ENCODE measurements at places on chromosomes 3 and 15. TPM values are rescaled to one million over a fixed set of nuclear protein-coding genes. Genes with fewer than 3 reads are reported as not detected.

CIDEC gene
- total RNA-seq = not detected

MST1R gene
- total RNA-seq = 0.63 TPM

CHST14 gene
- total RNA-seq = 7.5 TPM

SLC22A14 gene
- total RNA-seq = not detected

MRAS gene
- total RNA-seq = 1.6 TPM

CELF6 gene
- 1.9 TPM for total RNA-seq

OR5H2 gene
- total RNA-seq = not detected

- H3K4me1 ChIP-seq = peaks cover 6% of the 10 kb centered on the region
- no peak overlapping the region for H3K4me3 ChIP-seq
- H3K27me3 ChIP-seq = peaks cover 41% of the 10 kb centered on the region
- no peak for DNase-seq
These were observed 17.4 kb downstream of the GRIP2 start for GRCh38 chr3:14522768-14523167.

GRCh38 chr3:115968871-115969270 lies 345.6 kb downstream of the GAP43 start:
- no peak overlapping the region for H3K27ac ChIP-seq
- H3K27me3 ChIP-seq = no peaks in the 10 kb centered on the region
- H3K36me3 ChIP-seq = no peaks in the 10 kb centered on the region
- no peak overlapping the region for H3K4me3 ChIP-seq
- no peak for DNase-seq

DNA sequence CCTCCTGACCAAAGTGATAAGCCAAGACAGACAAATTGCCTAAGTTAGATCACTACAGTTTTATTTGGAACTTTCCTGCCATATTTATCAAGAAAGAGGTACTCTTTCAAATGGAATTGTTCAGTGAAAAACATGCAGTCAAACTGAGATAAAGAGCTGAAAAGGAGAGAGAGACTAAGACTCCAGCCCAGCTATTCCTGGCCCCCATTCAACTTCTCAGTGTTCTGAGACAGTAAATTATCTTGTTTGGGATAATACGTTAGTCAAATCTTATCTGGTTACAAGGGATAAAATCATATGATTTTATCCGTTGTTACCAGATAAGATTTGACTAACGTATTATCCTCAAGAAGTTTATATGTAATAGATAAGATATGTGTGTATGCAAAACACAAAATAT lies 67.6 kb upstream of the CMC1 start:
- no peak overlapping the region for H3K27ac ChIP-seq
- H3K4me1 ChIP-seq = peaks cover 8% of the 10 kb centered on the region
- H3K36me3 ChIP-seq = peaks cover 2% of the 10 kb centered on the region

GRCh38 chr3:159938714-159939113 lies 49.9 kb upstream of the IL12A start:
- H3K4me1 ChIP-seq = peaks cover 4% of the 10 kb centered on the region
- no peak for DNase-seq
- no peak overlapping the region for H3K27ac ChIP-seq
- H3K27me3 ChIP-seq = peaks cover 20% of the 10 kb centered on the region
- peaks cover 2% of the 10 kb centered on the region for H3K36me3 ChIP-seq

DNA sequence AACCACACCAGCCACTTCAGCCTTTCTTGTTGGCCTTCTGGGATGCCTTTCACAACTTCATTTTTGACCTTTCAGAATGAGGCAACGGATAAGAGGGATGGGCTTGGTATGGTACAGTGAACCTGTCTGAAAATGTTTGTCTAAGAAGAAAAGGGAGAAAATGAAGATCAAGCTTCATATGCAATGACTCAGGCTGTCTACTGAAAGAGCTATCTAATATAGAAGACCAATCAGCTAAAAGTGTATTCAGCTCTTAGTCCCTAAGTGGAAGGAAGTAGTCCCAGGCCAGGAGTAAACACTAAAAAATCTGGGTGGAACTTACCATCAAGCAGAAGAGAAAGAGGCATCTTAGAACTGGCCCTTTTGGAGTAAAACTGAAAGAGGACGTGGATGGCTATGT lies 12.2 kb upstream of the UPK1B start:
- no peak overlapping the region for H3K27ac ChIP-seq
- no peaks in the 10 kb centered on the region for H3K4me1 ChIP-seq
- H3K36me3 ChIP-seq = peaks cover 5% of the 10 kb centered on the region
- H3K27me3 ChIP-seq = peaks cover 37% of the 10 kb centered on the region

DNA sequence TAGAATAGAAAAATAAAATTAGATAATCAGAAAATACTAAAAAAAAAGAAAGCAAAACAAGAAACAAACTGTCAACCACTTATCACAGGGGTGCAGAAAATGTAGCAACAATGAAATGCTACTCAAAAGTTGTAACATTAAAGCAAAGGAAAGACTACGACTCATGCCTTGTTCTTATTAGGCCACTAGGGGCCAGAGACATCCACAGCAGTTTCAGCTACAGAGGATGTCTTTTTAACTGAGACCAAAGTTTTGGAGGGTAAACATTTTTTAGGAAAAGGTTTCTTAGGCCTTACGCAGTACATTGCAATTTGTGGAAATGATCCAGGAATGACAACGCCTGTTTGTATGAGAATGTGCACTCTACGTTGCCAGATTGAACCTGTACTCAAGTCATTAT lies 15.4 kb upstream of the CADM2 start:
- H3K36me3 ChIP-seq = no peaks in the 10 kb centered on the region
- no peaks in the 10 kb centered on the region for H3K4me1 ChIP-seq
- DNase-seq = no peak
- no peaks in the 10 kb centered on the region for H3K27me3 ChIP-seq
- H3K4me3 ChIP-seq = no peak overlapping the region

DNA sequence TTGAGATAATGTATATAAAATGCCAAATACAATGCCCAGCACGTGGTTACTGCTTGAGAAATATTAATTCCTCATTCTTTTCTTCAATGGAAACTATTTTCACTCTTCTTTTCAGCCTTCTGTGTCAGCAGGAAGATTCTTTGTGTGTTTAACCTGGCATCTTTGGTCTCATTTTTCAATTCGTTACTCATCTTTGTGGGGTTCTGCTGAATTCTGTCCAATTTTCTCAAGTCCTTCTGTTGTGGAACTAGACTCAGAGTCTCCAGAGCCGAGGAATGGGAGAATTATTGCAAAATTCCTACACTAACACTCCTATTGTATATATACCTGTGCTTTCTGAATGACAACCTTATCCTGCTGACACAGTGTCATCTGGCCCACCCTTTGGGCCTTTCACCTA lies 96.8 kb upstream of the RGMA start:
- no peak overlapping the region for H3K27ac ChIP-seq
- DNase-seq = no peak
- peaks cover 24% of the 10 kb centered on the region for H3K27me3 ChIP-seq

- H3K27ac ChIP-seq = peak within 1 kb of the TSS; percentile 95
- peaks cover 33% of the 10 kb centered on the region for H3K4me1 ChIP-seq
- H3K36me3 ChIP-seq = peaks cover 1% of the 10 kb centered on the region
- H3K4me3 ChIP-seq = peak within 1 kb of the TSS; percentile 94
These were observed at the start of gene ABTB1 for GRCh38 chr3:127672429-127673190. TSS of gene ABTB1 (plus strand) at chr3:127672952. CDS start at chr3:127673026, 74 bp downstream.

DNA sequence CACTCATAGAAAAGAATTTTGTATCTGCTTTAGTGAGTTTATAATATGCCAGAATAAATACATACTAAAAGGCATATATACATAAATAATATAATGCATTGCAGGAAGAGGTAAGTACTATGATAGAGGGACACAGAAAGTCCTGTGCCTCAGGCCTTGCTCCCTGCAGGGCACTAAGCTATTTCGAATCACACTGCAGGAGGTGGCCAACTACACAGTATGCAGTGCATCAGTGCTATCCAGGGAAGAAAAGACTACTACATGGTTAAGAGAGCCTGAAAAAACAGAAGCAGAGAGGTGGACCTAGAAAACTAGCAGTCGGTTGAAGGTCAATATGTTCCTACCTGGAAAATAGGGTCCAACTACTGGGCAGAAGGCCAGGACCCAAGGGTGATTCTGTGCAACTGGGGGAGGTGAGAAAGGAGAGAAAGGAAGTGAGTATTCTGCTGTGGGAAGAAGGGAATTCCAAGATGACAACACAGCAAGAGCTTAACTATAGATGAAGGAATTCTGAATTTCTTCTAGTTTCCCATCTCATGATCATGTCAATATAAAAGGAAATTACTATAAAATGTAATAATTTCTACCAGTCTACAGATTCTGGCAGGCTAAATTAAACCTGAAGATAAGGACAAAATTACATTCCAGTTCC lies 218.0 kb downstream of the ZBTB20 start:
- H3K27ac ChIP-seq = peak overlapping the region; percentile 77
- no peak overlapping the region for H3K4me3 ChIP-seq
- peaks cover 5% of the 10 kb centered on the region for H3K4me1 ChIP-seq
- H3K27me3 ChIP-seq = no peaks in the 10 kb centered on the region
- H3K36me3 ChIP-seq = peaks cover 13% of the 10 kb centered on the region

DNA sequence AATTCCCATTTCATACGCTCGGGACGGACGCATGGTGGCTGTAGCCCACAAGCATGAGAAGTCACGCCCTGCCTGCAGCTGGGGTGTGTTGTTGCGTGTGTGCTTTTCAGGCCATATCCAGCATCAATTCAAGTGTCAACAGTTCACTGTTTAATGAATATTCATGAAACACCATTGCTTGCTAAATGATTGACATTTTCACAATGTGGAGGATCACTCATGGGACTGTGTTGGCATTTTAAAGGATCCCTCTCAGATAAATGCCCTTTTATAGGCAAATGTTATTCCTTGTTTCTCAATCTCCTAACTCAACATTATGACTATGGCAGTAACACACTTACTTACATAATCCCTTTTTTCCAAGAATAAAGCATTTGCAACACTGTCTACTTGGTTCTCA lies 511.3 kb downstream of the GABRG3 start:
- H3K27ac ChIP-seq = no peak overlapping the region
- no peaks in the 10 kb centered on the region for H3K27me3 ChIP-seq
- DNase-seq = no peak
- no peaks in the 10 kb centered on the region for H3K36me3 ChIP-seq
- no peak overlapping the region for H3K4me3 ChIP-seq
- H3K4me1 ChIP-seq = no peaks in the 10 kb centered on the region

DNA sequence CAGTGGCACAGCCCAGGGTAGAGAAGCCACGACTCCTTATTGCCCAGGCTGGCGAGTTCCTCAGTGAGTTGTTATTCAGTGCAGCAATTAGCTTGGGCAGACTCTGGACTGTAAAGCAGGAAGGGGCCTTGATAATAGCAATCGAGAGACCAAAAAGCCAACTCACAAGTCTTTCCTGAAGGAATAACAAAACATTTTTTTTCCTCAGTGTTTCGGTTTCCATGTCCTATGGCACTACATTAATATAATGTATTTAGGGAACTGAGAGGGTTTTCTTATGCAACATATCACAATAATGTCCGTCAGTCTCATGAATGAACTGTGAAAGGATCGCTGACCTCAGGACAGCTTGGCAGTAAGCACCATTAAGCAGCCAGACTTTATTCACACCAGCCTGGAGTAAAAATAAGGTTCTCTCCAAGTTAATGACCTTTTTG lies 248.9 kb upstream of the TBL1XR1 start:
- H3K27ac ChIP-seq = no peak overlapping the region
- no peak for DNase-seq
- no peak overlapping the region for H3K4me3 ChIP-seq
- no peaks in the 10 kb centered on the region for H3K36me3 ChIP-seq

DNA sequence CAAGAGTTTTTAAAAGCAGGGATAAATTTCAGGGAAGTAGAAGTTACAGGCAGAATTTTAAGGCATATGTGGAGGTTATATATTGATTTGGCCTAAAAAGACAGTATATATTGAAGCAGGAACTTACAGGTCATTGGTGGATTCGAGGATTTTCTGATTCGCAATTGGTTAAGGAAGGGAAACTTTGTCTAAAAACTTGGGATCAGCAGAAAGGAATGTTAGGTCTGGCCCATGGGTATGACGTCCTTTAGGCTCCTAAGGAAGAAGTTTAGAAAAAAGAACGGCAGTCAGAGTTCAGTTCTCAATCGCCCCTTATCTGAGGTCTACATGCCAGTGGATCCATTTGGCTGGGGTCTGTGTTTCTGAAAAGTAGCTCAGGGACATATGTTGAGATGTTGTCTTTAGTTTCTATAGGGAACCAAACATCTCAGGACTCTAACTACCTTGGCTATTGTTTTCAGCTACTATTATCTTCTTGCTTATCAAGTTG lies 33.2 kb upstream of the ACP3 start:
- H3K27me3 ChIP-seq = peaks cover 23% of the 10 kb centered on the region
- peaks cover 5% of the 10 kb centered on the region for H3K36me3 ChIP-seq
- no peaks in the 10 kb centered on the region for H3K4me1 ChIP-seq
- no peak for DNase-seq

DNA sequence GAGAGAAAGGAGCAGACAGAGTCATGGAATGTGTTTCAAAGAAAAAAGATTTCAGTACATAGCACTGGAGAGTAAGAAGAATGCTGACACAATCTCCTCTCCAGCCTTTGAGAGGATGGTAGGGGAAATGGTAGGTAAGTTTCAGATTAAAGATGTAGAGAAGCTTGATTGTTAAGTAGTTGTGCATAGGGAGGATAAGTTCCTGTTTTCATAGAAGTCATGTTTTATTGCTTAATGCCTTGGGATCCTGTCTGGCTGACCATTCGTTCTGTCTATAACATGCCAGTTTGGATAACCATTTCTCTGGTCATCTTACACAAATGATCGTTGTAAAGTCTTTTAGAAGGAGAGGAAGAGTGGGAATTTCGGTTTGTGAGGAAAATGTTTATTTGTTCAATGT lies 95.7 kb upstream of the IGSF10 start:
- peak overlapping the region; percentile 1 for H3K4me3 ChIP-seq
- no peaks in the 10 kb centered on the region for H3K36me3 ChIP-seq
- no peak for DNase-seq
- peaks cover 4% of the 10 kb centered on the region for H3K27me3 ChIP-seq
- H3K27ac ChIP-seq = no peak overlapping the region
- H3K4me1 ChIP-seq = no peaks in the 10 kb centered on the region

- peaks cover 24% of the 10 kb centered on the region for H3K4me1 ChIP-seq
- H3K36me3 ChIP-seq = no peaks in the 10 kb centered on the region
- peak overlapping the region; percentile 83 for H3K4me3 ChIP-seq
- H3K27me3 ChIP-seq = peaks cover 17% of the 10 kb centered on the region
- H3K27ac ChIP-seq = no peak overlapping the region
- no peak for DNase-seq
These were observed 682 bp downstream of the ITPKA start for GRCh38 chr15:41494190-41494921.

DNA sequence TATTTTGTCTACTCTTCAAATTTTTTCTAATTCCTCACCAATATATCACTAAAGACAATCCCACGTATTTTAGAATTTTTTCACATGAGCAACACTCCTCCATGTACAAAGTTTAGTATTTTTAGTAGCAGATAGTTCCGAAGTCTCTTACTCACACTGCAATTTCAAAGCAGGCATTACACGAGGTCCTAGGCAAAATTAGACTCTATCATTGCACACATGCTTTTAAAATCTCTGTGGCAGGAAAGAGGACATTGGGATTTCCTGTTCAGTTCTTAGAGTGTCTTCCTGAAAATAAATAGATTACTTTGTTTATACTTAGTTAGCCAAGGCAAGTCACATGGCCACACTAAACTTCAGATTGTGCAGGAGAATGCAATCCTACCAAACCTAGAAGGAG lies 847.7 kb downstream of the ROBO2 start:
- H3K27ac ChIP-seq = no peak overlapping the region
- H3K27me3 ChIP-seq = no peaks in the 10 kb centered on the region
- H3K4me1 ChIP-seq = no peaks in the 10 kb centered on the region
- no peak overlapping the region for H3K4me3 ChIP-seq
- no peak for DNase-seq
